ENCODE measurements at places on chromosomes 12 and 14.

DNA sequence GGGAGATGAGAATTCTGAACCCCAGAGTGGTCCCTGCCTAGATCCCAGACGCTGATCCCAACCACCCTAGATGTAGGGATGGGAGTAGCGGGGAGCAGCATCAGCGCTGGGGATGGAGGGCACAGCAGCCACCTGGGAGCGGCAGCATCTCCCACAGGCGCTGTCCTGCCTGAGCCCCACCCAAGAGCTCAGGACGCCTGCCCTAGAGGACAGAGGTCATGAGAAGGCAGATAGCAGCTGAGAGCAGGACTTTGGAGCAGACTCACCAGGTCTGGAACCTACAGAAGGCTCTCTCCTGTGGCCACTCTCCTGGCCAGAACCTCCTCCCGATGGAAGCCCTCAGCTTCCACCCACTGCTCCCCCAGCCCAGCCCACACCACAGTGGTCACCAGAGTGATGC is 7.2 kb downstream of the CCDC85C start:
- no peak for DNase-seq

DNA sequence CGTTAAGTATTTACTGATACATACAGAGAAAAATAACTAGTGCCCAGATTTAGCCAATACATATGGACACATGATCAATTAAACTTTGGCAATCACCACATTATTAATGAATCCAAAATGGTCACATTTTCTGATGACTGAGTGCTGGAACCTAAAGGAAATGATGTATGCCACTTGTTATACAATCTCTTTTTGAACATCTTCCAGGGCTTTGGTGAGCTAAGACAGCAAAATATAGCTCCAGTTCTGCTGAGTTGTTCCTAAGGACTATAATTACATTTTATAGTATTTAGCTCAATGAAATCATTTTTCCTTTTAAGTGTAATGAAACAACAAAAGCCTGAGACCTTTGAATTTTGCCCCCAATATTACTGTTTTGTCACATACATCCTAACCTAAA is 329.1 kb upstream of the ATP2B1 start:
- DNase-seq, result no peak

- DNase-seq, result no peak
Observed at GRCh38 chr14:75831952-75832351, 149.8 kb downstream of the TGFB3 start.

DNA sequence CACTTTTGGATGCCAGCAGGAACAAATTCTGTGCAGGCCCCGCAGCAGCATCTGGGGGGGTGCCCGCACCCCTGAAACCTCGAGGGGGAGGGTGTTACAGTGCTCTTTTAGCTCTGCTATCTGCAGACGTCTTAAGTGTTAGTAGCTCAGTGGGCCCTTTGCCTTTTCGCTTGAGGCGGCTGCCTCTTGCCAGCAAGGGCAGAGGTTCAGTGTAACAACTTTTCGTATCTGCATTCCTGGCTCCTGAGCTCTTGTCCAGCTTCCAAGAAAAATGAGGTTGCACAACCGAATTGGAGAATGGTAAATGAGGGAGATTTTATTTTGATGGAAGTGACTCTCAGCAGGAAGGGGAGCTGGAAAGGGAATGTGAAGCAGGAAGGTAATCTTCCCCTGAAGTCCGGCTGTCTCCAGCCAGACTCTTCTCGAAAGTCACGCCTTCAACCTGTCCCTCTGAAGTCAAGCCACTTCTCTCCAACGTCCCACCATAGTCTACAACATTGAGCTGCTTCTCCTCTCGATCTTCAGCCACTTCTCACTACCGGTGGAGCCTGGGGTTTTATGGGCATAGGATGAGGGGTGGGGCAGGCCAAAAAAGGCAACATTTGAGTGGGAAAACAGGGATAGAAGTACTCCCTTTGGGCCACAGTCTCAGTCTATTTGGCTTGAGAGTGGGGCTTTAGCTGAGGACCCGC is 17.8 kb downstream of the TAS2R50 start:
- DNase-seq, result no peak

GRCh38 chr12:40344312-40344711 is 119.5 kb downstream of the LRRK2 start:
- no peak for DNase-seq

GRCh38 chr12:11859705-11860425 is 210.4 kb downstream of the ETV6 start:
- no peak for DNase-seq

DNA sequence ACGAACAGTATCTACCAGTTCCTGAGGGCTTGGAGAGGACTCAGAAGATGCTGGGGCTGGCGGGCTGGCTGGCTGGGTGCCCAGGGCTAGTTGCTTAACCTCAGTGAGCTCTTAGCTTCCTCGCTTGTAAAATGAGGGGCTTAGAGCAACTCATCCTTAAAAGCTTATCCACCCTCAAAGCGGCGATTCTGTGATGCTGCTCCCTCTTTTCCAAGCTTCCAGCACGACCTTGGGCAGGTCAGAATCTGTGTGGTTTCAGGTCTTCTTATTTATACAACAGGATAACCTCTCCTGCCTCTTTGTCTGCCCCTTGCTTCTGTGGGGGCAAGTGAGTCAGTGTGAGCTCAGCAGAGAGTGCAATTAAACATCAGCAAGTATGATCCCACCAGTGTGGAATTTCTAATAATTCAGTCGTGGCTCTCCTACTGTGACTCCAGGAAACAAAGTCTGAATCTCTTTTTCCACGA is 281.8 kb downstream of the KSR2 start:
- DNase-seq, result no peak

- DNase-seq, result no peak
Observed at GRCh38 chr14:22264759-22265158, 324.3 kb downstream of the DAD1 start.

DNA sequence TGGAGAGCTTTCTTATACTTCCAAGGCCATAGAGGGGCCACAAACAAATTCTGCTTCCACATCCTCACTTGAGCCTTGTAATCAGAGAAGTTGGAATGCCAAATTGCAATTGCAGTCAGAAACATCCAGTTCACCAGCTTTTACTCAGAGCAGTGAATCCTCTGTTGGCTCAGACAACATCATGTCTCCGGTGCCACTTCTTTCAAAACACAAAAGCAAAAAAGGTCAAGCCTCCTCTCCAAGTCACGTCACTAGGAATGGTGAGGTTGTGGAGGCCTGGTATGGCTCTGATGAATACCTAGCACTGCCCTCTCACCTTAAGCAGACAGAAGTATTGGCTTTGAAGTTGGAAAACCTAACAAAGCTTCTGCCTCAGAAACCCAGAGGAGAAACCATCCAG is 217.1 kb downstream of the AKAP6 start:
- DNase-seq, result no peak

DNA sequence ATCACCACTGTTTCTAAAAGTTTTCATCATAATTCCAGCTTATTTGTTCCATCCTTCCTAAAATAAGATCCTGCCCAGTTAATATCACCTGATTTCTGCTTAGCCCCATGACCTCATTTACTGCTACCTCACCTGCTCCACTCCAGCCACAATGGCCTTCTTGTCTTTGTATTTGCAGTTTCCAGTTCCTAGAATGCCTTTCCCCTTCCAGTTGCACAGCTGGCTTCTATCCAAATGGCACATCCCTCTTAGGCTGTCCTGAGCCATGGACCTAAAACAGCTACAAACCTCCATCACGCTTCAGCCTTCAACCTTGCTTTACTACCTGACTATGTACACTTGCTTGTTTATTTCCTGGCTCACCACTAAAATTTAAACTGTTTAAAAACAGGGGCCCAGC is 6.5 kb upstream of the LGMN start:
- DNase-seq, result no peak

GRCh38 chr14:77309131-77309530 is 11.6 kb downstream of the POMT2 start:
- DNase-seq, result no peak

GRCh38 chr12:1056390-1056789 is 65.4 kb downstream of the ERC1 start:
- DNase-seq, result no peak

DNA sequence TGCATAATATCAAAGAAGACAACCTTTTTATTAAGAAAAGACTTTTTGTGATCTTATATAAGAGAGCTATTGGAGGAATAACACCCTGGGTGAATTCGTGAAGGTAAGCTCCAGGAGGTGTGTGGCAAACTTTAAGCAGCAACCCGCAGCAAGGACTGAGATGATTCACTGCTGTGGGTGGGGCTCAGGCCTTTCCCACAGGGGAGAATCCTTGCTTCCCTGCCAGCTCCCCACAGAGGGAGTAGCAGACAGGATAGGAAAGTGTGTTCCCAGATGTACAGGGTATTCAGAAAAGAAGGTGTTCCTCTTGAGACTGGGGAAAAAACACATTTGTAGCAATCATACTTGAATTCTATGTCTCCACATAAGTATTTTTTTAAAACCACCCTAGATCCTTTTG is 9.2 kb downstream of the NDUFA12 start:
- no peak for DNase-seq

DNA sequence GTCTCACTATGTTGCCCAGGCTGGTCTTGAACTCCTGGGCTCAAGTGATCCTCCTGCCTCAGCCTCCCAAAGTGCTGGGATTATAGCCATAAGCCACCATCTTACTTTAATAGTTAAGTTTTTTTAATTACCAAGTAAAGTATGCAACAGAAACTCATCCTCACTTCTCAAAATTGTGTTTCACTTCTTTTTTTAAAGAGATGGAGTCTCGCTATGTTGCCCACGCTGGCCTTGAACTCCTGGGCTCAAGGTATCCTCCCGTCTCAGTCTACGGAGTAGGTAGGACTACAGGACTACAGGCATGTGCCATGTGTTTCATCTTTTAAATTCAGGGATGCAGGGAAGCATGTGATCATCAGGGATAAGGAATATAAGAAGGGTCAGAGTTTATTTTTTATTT is 17.2 kb upstream of the ARID2 start:
- no peak for DNase-seq

DNA sequence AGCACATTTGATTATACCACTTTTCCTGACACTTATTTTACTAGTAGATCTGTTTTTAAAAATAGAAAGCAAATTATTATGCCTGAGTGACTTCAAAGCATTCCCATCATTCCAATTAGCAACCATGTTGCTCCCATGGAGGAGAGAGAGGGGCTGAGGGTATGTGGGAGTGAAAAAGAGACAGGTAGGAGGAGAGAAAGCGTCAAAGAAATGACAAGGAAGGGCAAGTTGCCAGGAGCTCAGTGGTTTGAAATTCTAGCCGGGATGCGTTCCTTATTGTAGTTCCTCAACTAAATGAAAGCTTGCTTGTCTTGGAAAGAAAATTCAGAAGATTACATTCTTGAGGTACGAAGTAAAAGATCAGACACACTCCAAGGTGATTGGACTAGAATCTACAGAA is 92.4 kb upstream of the PKP2 start:
- no peak for DNase-seq

GRCh38 chr12:82448911-82449578 is 90.7 kb downstream of the METTL25 start:
- DNase-seq, result no peak

DNA sequence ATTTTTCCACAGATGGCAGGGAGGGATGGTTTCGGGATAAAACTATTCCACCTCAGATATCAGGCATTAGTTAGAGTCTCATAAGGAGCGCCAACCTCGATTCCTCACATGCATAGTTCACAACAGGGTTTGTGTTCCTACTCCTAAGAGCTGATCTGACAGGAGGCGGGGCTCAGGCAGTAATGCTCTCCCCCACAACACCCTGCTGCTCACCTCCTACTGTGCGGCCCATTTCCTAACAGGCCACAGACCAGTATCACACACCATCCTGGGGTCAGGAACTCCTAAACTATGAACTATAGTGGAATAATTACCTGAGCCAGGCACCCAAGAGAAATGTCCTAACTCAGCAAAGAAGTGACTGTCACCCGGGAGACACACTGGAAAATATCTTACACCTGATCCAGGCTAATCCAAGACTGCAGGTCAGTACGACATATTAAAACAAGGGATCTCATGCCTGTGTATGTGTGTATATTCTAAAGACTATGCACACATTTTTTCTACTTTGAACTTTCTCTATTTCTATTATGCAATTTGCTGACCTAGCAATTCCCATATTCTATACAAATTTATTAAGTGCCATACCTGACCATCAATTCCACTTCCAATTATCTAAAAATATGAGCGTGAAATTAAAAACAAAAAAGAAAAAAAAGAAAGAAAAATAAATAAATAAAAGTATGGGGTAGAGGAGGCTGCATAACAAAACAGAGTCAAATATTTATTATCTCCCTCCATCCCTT is 4.7 kb downstream of the NAA25 start:
- no peak for DNase-seq

GRCh38 chr12:129615001-129615400 is 288.8 kb downstream of the TMEM132D start:
- DNase-seq, result no peak

GRCh38 chr14:59247801-59248584 is 59.5 kb downstream of the DAAM1 start:
- DNase-seq, result no peak

- DNase-seq, result no peak
Observed at GRCh38 chr12:108582509-108582908, 15.4 kb downstream of the TMEM119 start.

- no peak for DNase-seq
Observed at GRCh38 chr14:51988221-51988620, 1.1 kb upstream of the RTRAF start.

DNA sequence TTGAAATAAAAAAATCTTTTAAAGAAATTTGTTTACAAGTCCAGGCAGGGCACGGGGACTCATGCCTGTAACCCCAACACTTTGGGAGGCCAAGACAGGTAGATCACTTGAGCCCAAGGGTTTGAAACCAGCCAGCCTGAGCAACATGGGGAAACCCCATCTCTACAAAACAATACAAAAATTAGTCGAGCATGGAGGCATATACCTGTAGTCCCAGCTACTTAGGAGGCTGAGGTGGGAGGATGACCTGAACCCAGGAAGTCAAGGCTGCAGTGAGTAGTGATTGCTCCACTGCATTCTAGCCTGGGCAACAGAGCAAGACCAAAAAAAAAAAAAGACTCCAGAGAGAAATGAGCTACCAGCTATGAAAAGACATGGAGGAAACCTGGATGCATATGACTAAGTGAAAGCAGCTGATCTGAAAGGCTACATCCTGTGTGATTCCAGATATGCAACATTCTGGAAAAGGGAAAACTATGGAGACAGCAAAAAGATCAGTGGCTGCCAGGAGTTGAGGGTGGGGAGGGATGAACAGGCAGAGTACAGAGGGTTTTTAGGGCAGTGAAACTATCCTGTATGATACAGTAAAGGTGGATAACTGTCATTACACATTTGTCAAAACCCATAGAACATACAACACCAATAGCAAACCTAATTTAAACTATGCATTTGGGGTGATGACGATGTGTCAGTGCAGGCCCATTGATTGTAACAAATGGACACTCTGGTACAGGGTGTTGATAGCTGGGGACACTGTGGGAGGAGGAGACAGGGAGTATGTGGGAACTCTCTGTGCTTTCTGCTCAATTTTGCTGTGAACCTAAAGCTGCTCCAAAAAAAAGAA is 59.9 kb downstream of the PRKAB1 start:
- no peak for DNase-seq
